ENCODE measurements at places on chromosomes 16 and 17. TPM values are rescaled to one million over a fixed set of nuclear protein-coding genes. Genes with fewer than 3 reads are reported as not detected.

TBC1D3G gene
- total RNA-seq: not detected

- DNase-seq: no peak
These were observed 35.6 kb upstream of the PHOSPHO1 start for GRCh38 chr17:49266233-49266632.

DNA sequence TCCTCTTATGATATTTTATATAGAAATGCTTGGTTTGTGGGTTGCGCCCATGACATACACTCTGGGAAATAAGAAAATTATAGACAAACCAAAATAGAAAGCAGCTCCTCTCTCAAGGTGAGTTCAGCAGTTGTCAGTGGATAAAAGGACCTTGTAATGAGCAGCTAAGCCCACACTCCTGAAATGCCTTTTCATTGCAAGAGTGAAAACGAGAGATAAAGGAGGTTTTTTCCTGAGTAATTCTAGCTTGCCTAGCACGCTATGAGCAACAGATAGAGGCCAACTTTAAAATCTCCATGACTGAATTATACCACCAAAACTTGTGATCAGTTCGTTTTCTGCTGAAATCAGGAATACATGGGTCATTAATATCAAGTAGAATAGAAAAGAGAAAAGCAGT, 261.8 kb upstream of the CACNG5 start:
- no peak for DNase-seq

GRCh38 chr16:63806794-63807506, 1314.9 kb downstream of the CDH11 start:
- no peak for DNase-seq

DNA sequence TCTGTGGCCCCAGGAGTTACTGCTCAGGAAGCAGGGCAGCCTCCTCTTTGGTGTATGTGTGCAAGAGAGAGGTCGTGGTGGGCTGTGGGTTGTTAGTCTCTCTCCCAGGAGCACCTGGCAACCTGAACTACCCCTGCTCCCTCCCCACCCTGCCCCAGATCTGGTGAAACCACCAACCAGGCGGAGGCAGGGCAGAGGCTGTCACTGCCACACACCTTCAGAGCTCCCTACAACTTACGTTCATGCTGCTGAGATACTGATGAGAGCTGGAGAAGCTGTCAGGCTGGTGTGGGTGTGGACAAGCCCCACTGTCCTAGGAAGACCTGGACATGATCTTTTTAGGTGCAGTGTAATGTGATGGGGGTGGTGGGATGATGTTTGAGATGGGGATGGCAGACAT, 24.3 kb downstream of the GOSR2 start:
- no peak for DNase-seq

DNA sequence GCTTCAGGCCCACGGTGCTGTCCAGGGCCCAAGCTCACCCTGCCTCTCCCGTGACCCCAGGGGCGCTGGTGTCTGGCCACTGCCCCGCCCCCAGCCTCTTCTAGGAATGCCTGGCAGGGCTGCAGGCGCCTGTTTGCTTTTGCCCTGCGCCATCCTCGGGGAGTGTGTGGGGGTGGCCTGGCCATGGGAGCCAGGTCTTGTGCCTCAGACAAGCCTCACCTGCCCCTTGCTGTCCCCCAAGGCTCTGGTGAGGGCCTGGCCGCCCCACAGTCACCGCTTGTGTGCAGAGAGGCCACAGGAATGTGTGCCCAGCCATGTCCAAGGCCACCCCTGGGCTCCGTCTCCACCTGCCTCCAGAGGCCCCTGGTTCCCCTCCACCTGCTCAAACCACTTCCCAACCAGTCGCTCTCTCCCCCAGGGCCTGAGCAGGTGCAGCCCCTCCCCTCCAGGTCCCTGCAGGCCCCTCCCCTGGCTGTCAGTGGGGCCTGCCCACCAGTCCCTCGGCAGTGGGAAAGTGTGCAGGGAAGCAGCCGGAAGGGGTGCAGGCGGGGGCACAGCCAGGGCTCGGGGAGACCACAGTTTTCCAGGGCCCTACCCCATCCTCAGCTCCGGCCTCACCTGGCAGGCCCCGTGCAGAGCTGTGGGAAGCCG, 841 bp upstream of the IGFALS start:
- no peak for DNase-seq

- no peak for DNase-seq
These were observed 12.2 kb downstream of the ABCC1 start for GRCh38 chr16:15961571-15962090.

GRCh38 chr16:74700116-74700437, 585 bp downstream of the MLKL start:
- no peak for DNase-seq

CNGB1 gene
- total RNA-seq: not detected

MIEN1 gene
- total RNA-seq: 38.1 TPM

DNA sequence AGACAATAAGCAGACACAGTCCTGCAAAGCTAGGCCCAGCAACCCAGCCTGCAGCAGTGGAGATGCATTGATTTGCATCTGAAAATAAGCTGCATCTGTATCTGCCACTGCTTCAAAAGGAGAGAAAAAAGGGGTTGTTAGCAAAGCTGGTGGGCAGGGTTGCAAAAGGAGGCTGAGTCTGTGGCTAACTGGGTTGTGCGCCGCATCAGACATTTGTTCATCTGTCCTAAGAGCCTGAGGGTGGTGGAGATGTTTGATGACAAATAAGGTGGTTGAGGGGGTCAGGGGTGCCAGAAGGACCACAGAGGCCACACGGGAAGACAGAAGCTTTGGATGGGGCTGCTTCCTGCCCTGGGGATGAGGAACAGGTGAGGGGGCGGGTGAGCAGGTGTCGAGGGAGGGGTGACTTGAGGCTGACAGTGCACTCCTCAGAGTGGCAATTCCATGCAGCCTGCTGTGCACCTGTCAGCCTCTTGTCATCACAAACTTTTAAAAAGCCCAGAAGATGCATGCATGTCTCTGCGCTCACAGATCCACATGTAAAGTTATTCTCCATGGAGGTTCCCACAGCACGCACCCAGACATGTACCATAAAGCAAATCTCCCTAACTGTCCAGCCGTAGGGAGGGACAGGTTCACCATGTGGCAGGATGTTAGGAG, 35.4 kb downstream of the WSB1 start:
- no peak for DNase-seq

- no peak for DNase-seq
These were observed 149.0 kb upstream of the PLCG2 start for GRCh38 chr16:81629896-81630634.

- no peak for DNase-seq
These were observed at the start of gene MYH1 for GRCh38 chr17:10518271-10519037. Gene MYH1, minus strand, starts transcription at chr17:10518542. Its CDS starts 1,900 bp downstream, at chr17:10516642.

ZNF385C gene
- total RNA-seq: 0.58 TPM

DNA sequence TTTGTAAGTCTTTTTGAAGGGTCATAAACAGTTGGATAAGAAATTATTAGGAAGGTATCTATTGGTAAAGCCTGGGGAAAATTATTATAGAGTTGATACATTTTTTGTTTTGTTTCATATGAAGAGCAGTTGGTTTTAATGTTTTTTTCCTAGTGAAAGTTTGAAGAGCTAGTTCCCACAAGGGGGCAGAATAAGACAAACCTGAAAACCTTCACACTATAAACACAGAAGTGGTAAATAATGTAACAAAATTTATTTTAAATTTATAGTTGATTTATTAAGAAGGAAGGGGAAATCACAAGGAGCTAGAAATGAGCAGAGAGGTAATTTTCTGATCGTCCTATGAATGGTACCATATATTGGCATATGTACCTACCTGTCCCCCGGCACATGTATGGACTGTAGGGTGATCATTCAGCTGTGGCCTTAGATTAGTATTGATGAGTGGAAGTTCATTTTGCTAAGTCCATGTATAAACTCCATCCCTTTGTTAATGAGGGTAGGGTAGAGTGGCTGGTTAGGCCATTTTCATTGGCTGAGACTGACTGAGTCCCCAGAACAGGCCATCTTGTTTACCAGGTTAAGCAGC, 116.3 kb downstream of the TANC2 start:
- DNase-seq: no peak

PLEKHG4 gene
- 18.2 TPM for total RNA-seq

NPIPB6 gene
- 4.5 TPM for total RNA-seq

DNA sequence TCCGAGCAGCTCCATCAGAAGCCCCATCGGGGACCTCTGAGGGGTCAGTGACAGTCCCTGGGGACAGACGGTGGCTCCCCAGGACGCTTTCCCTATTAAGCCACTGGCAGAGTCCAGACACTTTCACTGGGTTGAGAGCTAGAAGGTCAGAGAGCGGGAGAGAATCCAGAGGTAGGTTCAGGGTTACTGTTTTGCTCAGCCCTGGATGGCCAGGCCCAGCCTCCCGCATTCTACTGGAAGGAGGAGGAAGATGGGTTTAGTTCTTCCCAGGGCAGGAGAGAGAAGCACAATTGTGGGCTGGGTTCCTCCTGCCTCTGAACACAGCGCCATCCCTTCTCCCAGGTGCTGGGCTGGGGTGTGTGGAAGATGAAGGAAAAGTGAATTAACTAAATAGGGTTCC, 452.8 kb downstream of the SLC39A11 start:
- DNase-seq: no peak

GRCh38 chr17:74686761-74687160, 26.0 kb downstream of the CD300LF start:
- no peak for DNase-seq

CBX4 gene
- 54.4 TPM for total RNA-seq

SBK1 gene
- total RNA-seq: 15.9 TPM

DNA sequence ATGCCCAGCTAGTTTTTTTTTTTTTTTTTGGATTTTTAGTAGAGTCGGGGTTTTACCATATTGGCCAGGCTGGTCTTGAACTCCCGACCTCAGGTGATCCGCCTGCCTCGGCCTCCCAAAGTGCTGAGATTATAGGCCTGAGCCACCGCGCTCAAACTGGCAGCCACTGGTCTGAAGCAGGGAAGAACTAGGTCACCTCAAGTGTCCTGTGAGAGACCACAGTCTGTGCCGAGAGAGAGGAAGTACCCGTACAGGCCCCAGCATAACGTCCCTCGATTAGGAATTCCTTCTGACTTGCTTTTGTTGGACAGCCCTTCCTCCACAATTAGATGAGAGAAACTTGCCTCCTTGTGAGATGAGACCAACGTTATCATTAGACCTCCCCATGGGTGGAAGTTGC, 13.7 kb upstream of the CD300E start:
- no peak for DNase-seq

DNA sequence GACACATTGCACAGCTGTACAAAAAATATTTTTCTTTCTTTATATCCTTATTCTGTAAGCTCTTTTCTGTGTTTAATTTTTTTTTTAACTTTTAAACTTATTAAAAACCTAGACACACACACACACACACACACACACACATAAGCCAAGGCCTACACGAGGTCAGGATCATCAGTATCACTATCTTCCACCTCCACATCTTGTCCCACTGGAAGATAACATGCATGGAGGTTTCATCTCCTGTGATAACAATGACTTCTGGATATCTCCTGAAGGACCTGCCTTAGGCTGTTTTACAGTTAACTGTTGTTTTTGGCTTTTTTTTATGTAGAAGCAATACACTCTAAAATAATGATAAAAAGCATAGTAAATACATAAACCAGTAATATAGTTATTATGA, 71.2 kb downstream of the TNRC6C start:
- no peak for DNase-seq

DNA sequence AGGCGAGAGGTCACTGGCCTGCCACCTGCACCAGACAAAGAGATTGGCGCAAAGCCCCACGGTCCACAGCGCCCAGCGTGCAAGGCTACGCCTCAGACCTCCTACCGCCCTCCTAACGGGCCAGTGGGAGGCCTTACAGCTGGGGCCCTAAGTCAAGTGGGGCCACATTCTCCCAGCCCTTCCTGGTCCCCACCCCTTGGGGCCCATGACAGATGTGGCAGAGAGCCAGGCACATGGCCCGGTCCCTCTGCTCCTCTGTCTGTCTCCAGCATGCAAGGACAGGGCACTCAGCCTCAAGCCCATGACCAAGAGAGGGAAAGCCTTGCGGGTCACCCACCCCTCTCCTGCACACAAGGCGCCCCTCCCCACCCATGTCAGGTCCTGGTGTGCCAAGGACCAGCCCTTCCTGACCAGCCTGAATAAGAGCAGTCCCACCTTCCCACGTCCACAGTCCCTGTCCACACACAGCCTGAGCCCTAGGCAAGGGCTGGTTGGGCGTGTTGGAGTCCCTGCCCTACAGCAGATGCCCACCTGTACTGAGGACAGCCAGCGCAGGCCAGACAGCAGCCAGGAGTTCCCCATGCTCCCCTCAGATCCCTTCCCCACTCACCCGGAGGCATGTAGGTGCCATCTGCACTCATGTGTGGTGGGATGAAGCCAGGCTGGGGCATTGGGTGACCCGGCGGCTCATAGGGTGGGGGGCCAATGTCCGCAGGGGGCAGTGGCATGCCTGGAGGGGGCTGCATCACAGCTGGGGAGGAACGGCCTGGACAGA, 25.3 kb downstream of the CDIP1 start:
- no peak for DNase-seq

- no peak for DNase-seq
These were observed 20.4 kb upstream of the CDYL2 start for GRCh38 chr16:80824623-80825364.

- DNase-seq: no peak
These were observed 327.3 kb upstream of the CDH8 start for GRCh38 chr16:62363501-62363900.

- no peak for DNase-seq
These were observed 123.9 kb downstream of the SDK2 start for GRCh38 chr17:73520369-73520761.

DNA sequence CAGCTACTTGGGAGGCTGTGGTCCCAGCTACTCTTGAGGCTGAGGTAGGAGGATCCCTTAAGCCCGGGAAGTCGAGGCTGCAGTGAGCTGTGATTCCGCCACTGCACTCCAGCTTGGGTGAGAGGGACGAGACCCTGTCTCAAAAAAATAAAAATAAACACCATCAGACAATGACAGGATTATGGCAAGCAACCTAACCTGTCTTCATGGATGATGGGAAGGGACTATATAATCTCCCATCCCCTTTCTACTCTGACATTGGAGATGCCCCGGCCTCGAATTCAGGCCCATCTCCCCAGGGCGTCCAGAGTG, 893 bp downstream of the TRIM25 start:
- DNase-seq: no peak

DNA sequence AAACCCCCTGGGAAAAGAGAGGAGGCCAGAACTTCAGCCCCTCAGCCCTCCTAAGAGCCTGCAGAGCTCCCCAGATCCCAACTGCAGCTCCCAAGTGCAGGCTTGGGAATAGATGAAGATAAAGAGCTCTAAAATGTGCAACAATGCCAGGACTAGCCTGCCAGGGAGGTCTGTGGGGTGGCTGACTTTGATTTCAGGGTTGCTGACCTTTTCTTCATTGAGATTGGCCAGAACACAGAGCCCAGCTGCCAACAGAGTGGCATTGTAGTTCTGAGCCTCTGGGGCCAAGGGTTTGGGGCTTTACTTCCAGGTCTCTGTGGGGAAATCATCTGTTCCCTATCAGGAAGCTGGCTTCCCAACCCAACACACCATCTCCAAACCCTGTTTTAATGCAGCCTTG, 120.6 kb downstream of the COPRS start:
- DNase-seq: no peak

All from activated naive CD8-positive, alpha-beta T cell treated with anti-CD3 and anti-CD28 coated beads, Interleukin-2, amount 10 ng/mL, durations not matched to agents 7 days and 5 days (primary cell).